ENCODE measurements at places on chromosomes 2 and 18.

GRCh38 chr2:167018590-167018989 is 130.3 kb downstream of the XIRP2 start:
- no peak for DNase-seq

DNA sequence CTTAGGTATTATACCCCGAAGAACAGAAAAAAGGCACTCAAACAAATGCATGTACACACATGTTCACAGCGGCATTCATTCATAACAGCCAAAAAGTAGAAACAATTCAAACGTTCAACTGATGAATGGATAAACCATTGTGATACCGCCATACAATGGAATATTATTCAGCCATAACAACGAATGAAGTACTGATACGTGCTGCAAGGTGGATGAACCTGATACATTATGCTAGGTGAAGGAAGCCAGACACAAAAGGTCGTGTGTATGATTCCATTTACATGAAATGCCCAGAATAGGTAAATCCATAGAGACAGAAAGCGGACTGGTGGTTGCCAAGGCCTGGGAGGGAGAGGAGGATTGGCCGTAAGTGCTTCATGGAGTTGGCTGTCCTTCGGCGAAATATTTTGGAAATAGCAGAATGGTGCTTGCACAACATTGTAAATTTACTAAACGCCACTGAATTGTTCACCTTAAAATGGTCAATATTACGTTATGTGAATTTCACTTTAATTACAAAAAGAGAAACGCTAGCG is 750 bp upstream of the RMP24 start:
- no peak for DNase-seq

GRCh38 chr2:65658881-65659280 is 226.5 kb upstream of the SPRED2 start:
- DNase-seq = no peak

GRCh38 chr2:170680172-170680941 is 34.8 kb upstream of the SP5 start:
- DNase-seq = no peak

- no peak for DNase-seq
Measured at GRCh38 chr2:105143467-105144151, 97.9 kb upstream of the GPR45 start.

- DNase-seq = no peak
Measured at GRCh38 chr18:57885931-57886330, 82.8 kb upstream of the ATP8B1 start.

DNA sequence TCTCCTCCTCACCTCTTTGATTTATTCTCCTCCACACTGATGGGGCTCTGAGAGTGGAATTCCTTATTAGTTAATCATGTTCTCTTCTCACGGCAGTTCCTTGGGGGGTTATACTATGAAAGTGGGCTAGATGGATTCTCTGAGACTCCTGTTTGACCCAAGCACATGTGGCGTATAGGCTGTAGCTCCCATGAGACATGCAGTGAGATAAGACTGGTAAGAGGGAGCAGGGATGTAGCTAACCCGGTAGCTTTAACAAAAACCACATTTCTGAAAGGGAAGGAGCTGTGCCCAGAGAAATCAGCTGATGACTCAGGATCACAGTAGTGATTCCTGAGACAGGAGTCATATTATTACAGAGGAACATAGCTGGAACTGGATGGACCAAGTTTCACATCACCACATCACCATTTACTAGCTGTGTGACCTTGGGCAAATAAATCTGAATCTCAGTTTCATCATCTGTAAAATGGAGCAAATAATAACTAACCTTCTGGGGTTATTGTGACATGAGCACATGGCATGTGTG is 82.9 kb downstream of the CRIM1 start:
- peak; percentile 98 for DNase-seq

- DNase-seq = no peak
Measured at GRCh38 chr2:54641988-54642387, 81.5 kb upstream of the EML6 start.

DNA sequence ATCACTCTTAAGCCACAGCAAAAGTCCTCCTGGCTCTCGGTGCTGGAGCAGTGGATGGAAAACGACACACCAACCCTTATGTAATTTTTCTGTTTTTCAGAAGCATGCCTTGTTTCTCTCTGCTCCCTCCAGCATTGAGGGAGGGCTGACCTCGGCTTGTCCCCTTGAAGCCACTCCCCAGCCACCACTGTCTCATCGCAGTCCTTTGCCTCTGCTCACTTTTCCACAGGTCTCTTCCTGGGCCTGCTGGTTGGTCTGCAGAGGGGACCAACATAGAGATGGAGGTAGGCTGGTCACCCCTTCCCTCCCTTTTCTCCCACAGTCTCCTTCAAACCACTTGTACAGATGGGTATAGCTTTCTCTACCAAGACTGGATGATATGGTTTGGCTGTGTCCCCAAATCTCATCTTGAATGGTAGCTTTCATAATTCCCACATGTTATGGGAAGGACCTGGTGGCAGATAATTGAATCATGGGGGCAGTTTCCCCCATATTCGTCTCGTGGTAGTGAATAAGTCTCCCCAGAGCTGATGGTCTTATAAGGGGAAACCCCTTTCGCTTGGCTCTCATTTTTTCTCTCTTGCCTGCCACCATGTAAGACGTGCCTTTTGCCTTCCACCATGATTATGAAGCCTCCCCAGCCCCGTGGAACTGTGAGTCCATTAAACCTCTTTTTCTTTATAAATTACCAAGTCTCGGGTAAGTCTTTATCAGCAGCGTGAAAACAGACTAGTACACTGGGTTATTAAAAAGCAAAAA is 14.3 kb upstream of the RIOK3 start:
- no peak for DNase-seq

GRCh38 chr18:48402953-48403352 is 6.2 kb downstream of the ZBTB7C start:
- no peak for DNase-seq

GRCh38 chr18:62982600-62983251 is 267.4 kb downstream of the PHLPP1 start:
- DNase-seq = no peak

DNA sequence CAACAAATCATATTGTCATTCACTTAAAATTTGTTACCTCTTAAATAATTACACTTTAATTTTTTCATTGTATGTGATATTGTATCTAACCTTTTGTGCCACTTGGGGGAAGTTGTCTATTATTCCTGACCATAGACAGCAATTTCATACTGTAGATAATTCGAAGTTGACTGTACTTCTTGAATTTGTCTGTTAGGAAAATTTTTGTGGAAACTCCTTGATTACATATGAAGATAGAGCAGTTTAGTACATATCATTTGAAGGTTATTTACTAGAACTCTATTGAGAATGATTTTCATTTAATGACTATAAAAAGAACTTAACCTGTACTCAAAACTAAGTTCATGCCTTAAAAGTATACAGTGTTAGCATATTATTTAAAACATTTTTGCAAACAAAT is 5.1 kb downstream of the DYNC1I2 start:
- no peak for DNase-seq

DNA sequence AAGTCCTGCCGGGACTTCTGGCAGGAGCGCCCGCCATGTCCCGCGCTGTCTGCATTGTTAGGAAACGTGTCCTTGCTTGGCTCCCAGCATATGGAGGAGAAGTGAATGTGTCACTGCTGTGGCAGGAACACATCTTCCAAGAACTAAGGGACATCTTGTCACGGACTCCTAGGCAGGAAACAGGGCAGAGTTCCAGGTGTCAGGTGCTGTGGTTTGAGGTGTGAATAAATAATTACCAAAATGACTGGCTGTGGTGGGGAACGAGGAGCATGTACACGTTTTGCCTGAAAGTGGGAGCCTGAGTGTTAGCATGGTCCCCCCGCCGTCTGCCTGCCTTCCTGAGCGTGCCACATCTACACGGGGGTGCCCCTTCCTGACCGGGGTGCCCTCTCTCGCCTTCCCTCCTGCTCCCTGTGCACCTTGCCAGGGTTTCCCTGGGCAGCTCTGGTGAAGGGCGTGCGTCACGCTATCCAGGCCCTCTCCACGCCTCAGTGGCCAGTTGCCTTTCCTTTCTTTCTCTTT is 237.5 kb downstream of the LDLRAD4 start:
- DNase-seq = no peak

DNA sequence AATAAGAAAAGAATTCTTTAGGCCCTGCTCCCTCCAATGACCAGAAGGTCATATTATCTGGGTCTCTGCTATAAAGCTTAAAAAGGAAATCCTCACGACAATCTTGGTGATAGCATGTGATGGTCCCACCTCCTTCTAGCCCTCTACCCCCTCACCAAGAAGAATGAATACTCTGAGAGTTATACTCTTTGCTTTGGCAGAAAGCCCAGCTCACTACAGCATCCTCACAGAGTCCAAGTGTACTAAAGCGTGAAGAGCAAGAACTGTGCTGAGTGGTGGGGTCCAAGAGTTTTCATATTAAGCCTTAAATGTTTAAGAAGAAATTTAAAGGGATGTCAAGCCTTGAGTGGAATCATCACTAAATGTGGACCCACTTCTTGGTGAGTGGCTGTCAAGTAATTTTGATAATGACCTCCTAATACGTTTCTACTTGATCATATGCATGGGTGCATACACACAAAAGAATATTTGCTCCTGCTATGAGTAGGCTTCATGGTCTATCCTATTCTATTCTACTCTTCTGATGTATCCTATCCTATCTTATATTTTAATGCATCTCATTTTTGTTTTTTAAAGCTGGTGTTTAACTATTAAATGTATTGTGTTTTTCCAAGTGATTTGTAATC is 16.5 kb upstream of the SERPINB7 start:
- no peak for DNase-seq

DNA sequence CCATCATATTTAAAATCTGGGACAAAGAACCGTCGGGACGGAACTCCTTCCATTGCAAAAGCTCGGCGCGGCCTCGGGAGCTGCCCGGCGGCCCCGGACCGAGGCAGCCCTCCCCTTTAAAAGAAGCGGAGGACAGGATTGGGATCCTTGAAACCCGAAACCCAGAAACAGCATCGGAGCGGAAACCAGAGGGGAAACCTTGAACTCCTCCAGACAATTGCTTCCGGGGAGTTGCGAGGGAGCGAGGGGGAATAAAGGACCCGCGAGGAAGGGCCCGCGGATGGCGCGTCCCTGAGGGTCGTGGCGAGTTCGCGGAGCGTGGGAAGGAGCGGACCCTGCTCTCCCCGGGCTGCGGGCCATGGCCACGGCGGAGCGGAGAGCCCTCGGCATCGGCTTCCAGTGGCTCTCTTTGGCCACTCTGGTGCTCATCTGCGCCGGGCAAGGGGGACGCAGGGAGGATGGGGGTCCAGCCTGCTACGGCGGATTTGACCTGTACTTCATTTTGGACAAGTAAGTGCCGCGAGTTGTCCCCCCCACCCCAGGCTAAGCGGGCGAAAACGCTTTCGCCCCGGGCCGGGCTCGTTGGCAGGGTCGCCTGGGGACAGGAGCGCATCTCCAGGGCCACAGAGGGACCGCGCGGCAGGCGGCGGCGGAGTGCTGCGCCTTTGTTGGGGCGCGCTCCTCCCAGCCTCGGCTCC is at the start of gene ANTXR1:
Gene ANTXR1 (plus strand): TSS at position 38 of the 698 bp plus-strand sequence. CDS start 321 bp downstream, at position 359.
- no peak for DNase-seq

- DNase-seq = no peak
Measured at GRCh38 chr2:65092791-65093190, 36.6 kb downstream of the CEP68 start.

- no peak for DNase-seq
Measured at GRCh38 chr18:38256366-38256765, 690.8 kb upstream of the CELF4 start.

DNA sequence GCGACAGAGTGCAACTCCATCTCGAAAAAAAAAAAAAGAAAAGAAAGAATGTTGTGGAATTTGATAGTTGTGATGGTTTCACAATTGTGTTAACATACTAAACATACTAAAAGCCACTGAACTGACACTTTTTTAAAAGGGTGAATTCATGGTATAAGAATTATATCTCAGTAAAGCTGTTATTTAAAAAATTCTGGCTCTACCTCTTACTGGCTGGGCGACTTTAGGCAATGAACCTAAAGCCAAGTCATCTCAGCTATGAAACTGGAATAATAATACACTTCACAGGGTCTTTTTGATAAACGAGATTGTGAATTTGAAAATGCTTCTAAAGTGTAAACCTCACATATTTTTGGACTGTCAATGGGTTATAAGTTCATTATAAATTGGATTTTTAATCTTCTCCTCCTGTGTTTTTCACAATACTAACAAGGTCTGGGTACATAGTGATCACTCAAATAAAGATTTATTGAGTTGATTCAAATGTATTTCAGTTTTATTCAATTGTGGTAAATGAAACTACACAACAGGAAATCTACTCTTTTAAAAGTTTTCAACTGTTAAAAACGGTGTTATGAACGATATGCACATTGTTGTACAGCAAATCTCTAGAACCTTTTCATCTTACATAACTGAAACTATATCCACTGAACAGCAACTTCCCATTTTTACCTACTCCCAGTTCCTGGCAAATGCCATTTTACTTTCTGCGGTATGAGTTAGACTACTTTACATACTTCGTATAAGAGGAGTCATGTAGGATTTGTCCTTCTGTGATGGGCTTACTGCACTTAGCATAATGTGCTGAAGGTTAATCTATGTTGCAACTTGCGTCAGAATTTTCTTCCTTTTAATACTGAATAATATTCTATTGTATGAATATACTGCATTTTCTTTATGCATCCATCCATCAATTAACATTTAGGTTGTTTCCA is 43.0 kb upstream of the GTF2A1L start:
- no peak for DNase-seq

DNA sequence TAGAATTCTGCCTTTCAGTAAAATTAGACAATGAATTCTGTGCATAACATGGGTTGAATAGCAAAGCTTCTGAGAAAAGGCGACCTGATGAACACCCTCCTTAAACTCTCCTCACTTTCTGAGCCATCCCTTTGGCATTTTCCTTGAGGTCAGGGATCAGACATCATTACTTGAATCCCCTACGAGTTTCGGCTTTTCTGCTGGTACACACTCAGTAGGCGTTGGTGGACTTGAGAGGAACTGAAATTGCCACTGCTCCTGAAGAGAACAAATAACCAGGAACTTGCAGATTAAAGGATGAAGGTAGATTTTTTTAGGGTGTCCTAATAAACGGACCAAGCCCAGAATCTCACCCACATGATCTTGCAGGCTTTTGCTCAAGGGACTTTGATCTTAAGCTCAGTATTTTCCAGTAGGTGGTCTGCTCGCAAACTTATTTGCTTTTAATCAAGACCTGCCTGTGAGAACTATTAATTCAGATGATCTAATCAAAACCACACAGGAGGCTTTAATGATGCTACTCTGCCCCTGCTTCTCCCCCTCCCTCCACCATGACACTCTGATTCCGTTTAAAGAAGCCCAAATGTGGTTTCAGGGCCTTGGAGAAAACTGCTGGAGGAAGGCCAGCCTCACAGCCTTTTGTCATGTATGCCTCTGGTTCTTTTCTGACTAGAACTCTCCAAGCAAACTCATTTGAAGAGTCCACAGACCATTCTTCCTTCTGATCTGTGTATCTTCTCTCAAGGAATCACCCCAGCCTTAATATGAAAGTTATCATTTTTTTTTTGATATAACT is 124.9 kb downstream of the PRKCE start:
- no peak for DNase-seq

Data from GM04503 (cell line).